ENCODE measurements at places on chromosomes 5 and 9. TPM values are rescaled to one million over a fixed set of nuclear protein-coding genes. Genes with fewer than 3 reads are reported as not detected.

DNA sequence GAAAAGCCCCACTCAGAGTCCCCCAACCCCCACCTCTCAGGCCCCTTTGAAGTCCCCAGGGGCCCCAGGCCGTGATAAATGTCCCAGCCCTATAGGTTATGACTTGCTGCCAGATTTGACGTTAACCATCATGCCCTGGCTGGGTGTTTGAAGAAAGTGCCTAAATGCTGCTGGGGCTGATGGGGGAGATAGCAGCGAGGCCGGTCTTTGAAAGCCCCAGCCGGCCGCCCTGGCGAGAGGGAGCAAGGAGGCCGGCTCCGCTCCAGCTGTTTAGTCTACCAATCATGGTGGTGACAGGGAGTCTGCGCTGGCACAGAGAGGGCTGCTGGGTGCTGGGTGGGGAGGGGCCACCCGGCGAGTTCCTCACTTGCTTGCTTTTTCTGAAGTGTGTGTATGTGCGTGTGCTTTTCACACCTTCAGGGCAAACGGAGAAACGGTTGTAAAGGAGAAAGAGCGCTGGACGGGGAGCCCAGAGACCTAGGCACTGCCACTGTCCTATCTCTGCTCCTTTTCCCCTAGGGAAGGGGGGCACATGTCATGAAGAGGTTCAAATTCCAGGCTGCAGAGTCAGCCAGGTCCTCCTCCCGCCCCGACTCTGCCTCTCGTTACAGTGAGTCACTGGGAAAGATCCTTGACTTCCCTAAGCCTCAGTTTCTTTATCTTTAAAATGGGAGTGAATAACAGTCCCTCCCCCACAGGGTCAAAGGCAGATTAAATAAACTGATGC is 126.1 kb upstream of the HAND1 start:
- no peak for DNase-seq

DNA sequence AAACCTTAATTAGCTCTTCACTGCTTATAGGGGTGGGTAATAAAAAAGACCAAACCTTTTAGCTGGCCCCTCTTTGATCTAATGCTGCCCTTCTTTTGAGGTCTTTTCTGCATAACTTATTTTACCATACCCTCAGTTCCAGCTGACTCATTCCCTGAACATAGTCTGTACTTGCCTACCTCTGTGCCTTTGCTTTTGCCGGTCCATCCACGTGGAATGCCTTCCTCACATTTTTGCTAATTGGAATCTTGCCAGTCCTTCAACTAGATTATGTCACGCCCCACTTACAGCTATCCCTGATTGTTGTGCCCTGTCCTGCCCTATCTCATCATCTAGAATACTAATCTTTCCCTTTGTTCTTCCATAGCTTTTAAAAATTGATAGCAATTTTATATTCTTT is 44.2 kb downstream of the FAF2 start:
- DNase-seq, result no peak

DNA sequence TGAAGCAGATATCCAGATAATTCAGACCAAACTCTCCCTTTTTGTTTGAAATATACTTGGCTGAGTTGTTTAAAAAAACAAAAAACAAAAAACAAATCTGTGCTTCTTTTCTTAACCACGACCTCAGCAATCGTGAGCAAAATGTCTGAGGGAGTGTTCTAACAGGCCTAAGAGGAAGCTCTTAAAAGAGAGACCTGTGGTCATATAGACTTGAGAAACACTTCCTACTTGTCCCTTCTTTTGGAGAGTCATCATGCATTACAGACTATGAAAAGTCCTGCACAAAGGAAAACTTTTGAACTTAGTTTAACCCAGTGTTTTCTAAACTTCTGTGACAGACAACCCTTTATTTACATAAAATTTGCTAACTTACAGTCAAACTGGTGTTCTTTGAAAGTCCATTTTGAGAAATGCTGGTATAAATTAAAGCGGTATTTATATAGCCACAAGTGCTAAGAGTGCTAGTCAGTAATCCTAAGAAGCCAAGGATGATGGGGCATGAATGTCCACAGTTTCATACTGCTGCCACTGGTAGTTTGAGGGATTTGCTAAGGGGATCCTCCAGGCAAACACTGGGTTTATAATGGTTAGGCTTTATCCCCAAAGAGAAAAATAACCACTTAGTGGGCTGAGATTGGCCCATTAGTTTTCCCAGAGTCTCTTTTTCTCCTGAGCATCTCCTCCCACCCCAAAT is 199.8 kb downstream of the LRRC70 start:
- DNase-seq, result peak; percentile 48

The CCDC69 gene
- polyA plus RNA-seq, result 84.1 TPM

GRCh38 chr5:52784737-52785136 is 3.0 kb upstream of the ITGA1 start:
- DNase-seq, result peak; percentile 46

- no peak for DNase-seq
These were observed 79.8 kb downstream of the LMX1B start for GRCh38 chr9:126693428-126693944.

DNA sequence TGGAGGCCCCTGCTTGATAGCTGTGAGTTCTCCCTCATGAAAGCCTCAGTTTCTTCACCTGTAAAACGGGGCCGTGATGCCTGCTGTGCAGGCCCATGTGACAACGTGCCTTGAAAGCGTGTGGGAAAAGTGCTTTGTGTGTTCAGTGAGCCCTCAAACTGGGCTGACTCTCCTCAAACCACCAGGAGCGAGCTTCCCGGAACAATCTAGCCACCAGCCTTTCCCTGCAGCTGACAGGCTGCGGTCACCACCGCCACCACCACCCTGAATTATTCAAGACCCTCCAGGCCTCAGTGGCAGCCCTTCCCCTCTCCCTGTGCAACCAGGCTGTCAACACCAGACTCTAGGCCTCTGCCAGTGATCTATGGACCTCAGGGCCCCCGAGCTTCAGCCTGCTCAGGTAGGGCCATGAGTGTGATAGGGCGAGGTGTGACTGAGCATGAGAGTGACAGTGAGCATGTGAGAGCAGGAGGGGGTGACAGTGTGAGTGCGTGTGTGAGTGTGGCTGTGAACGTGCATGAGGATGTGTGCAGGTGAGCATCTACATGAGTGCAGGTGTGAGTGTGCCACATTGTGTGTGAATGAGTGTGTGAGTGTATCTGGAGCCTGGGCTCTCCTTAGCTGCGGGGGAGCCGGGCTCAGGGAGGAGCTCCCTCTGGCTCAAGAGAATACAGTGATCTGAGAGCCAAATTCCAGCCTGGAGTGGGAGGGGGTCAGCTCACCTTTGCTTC is 53.3 kb upstream of the PSD2 start:
- DNase-seq, result no peak

- DNase-seq, result no peak
These were observed 30.3 kb upstream of the TRAF1 start for GRCh38 chr9:120956862-120957261.

DNA sequence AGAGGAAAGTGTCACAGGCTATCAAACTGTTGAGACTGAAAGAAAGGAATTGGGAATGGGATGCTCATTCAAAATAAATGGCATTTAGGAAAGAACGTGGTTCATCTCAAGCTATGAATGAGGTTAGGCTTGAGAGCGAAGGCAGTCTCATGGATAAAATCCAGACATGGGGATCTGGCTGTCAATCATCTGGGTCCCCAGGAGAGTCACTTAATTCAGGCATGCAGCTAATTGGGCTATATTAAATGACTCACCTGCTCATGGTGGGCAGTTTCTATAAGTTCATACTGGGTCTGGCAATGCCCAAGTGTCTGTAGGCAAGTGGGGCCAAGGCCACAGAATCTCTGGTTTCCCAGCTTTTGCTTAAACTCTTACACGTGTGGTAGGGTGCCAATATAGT is 286.5 kb upstream of the SEMA6A start:
- no peak for DNase-seq

DNA sequence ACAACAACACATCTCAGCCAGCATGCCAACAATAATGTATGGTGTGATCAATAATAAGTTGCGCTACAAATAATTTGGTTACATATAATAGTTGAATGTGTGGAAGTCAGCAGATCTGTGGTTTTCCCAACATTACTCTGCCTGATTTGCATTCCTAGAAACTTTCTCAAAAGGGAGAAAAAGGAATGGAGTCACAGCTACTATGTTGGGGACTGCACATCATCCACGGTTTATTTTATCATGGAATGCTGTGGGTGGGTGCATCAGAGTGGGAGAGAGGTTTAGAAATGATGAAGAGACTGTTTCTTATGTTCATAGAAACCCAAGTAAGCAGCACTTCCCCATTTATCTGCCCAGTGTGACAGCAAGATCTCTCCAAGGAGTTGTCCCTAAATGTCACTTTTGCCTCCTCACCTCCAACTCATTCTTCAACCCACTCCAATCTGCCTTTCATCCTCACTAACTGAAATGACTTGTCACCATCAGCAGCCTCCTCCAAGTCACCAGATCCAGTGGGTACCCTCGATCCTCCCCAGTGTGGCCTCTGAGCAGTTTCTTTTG is 2.8 kb upstream of the SPOCK1 start:
- no peak for DNase-seq

GRCh38 chr5:64789457-64789856 is 20.7 kb downstream of the CWC27 start:
- DNase-seq, result no peak

The ERAP2 gene
- polyA plus RNA-seq, result 3.4 TPM

GRCh38 chr5:91072881-91073280 is 310.2 kb downstream of the ARRDC3 start:
- DNase-seq, result no peak

DNA sequence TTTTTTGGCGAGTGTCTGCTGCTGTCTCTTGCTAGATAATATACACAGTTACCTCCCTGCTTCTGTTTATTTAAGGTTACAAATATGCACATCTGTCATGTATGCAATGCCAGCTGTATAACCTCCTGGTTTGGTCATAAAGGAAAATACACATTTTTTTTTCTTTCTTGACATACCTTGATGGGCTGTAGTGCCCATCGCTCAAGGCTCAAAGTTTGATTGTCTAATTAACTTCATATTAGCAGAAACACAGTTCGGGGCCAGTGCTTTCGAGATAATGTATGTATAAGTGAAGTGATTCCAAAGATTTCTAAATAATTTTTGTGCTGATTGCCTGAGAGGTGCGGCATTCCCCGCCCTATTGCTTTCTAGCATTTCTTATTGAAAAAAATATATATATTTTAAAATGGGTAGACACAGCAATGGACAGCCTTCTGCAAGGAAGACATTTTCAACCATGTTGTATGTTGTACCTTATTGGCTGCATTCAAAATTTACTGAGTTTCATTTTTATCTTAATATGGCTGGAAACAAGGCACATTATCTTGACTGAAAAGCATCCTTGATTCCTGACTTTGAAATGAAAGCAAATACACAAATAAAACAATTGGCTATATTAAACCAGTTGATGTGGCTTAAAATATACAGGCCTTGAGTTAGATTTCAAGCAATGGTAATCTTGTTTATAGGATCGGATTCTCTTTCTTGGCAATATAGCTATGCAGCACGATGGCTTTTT is 206.2 kb downstream of the MEF2C start:
- DNase-seq, result no peak

DNA sequence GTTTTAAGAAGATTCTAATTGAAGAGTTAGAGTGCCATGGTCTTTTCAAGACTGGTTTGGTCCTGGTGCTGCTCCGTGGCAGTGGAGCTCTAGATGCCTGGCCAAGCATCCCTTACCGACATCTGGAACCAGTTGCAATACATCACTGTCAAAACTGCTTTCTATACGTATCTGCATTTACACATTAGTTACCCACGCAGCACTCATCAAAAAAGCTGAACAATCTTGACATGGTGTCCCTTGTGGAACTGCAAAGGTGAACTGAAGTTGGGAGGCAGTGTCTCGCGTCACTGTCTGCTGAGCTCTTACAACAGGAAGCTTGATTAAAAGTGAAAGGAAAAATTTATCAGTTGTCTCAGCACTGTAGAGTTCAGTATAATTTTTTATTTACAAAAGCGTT is 82.6 kb downstream of the PBX3 start:
- DNase-seq, result peak; percentile 49

DNA sequence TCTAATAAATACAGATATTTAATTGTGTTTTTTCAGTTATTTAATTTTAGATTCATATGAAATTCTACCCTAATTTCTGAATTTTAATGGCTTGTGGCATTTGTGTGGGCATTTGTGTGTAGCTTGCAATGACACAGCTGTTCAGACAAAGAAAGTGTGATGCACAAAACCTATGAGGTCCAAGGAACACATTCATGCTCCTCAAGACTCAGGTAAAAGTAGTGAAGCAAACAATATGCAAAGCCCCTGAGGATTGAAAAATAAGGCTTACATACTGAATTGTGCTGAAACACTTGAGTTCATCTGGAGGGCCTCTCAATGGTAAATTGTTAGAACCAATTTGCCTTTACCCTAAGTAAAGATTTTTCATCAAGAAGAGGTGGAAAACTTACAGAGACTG is 28.1 kb downstream of the IL7R start:
- no peak for DNase-seq

GRCh38 chr9:133773889-133774655 is 35.9 kb upstream of the SARDH start:
- no peak for DNase-seq

GRCh38 chr5:146622391-146622790 is 106.4 kb upstream of the GPR151 start:
- no peak for DNase-seq

GRCh38 chr5:98709681-98710080 is 63.8 kb upstream of the RGMB start:
- no peak for DNase-seq

GRCh38 chr5:131303537-131303936 is 39.7 kb downstream of the CDC42SE2 start:
- no peak for DNase-seq

The ZNF608 gene
- polyA plus RNA-seq, result not detected

The LRRC70 gene
- 0.23 TPM for polyA plus RNA-seq

- DNase-seq, result no peak
These were observed 122.1 kb upstream of the COL5A1 start for GRCh38 chr9:134519375-134520070.
